Caco-2 (cell line): ENCODE measurements at places on chromosomes 6 and 20.

DNA sequence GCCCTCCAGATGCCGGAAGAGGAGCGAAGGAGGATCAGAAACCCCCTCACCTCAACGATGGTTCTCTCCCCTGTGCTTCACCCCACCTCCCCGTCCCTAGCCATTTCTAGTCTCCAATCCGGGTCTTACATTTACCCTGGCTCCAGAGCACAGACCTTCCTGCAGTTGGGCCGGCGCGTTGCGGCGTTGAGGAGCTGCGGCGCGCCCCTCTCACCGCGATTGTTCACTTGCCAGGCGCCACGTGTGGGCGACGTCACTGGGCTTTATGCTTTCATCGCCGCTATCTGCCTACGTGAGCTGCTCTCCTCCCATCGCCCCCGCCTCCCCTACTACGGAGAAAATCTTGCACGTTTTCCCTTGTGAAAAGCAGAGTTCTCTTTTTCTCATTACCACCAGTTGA is at the start of gene CRISP2:
Gene CRISP2, minus strand, starts transcription at position 198 of the 400 bp plus-strand sequence. CDS start 4,347 bp downstream, outside the sequence.
- no peak for DNase-seq
- H3K27ac ChIP-seq: no peak within 1 kb of the TSS
- H3K36me3 ChIP-seq: no peaks in the 10 kb centered on the region
- no peak within 1 kb of the TSS for H3K4me3 ChIP-seq

GRCh38 chr6:43814865-43815264 is 44.9 kb downstream of the VEGFA start:
- no peak overlapping the region for H3K4me3 ChIP-seq
- no peaks in the 10 kb centered on the region for H3K36me3 ChIP-seq
- no peak for DNase-seq
- peaks cover 56% of the 10 kb centered on the region for H3K4me1 ChIP-seq

DNA sequence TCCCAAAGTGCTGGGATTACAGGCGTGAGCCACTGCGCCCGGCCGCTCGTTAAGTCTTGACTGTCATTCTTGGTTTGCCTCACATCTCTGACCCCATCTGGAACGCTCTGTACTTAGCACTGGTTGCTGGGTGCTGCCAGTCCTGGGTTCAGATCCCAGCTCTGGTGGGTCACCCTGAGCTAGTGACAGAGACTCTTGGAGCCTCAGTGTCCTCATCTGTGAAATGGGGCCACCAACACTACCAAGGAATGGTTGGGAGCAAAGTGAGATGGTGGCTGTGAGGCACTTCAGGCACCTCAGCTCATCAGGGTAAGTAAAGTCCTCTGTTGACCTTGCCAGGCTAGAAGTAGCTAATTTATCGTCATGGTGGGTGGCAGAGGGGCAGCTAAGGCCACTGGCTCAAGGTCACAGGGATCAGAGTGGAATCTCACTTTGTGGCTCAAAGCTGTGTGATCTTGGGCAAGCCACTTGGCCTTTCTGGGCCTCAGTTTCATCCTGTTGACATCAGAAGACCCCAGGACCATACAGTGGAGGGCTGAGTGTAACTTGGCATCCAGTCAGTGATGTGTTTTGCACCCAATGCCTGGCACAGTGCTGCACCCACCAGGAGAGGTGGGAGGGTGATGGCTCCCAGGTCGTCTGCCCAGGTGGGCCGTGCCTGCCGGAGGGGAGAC is 46.7 kb downstream of the UBE2V1 start:
- no peak overlapping the region for H3K4me3 ChIP-seq
- H3K36me3 ChIP-seq: no peaks in the 10 kb centered on the region
- DNase-seq: no peak
- no peaks in the 10 kb centered on the region for H3K27me3 ChIP-seq

DNA sequence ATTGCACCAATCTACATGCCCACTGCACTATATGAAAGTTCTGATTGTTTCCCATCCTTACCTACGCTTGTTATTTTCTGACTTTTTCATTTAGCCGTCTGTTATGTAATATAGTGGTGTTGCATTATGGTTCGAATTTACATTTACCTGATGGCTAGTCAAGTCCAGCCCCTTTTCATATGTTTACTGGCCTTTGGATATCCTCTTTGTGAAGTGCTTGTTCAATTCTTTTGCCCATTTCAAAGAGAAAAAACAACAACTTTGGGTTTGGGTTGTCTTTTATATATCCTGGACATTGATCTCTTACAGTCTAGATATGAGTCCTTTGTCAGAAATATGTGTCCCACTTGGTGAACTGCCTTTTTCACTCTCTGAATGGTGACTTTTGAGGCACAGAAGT is 21.1 kb downstream of the PPP1R14C start:
- H3K4me3 ChIP-seq: no peak overlapping the region
- H3K27me3 ChIP-seq: no peaks in the 10 kb centered on the region
- H3K27ac ChIP-seq: no peak overlapping the region
- no peak for DNase-seq
- H3K4me1 ChIP-seq: no peaks in the 10 kb centered on the region

DNA sequence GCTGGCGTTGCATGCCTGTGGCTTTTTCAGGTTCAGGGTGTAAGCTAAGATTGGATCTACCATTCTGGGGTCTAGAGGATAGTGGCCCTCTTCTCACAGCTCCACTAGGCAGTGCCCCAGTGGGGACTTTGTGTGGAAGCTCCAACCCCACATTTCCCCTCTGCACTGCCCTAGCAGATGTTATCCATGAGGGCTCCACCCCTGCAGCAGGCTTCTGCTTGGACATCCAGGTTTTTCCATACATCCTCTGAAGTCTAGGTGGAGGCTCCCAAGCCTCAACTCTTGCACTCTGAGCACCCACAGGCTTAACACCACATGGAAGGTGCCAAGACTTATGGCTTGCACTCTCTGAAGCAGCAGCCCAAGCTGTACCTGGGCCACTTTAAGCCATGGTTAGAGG is 76.6 kb upstream of the PRND start:
- H3K4me3 ChIP-seq: no peak overlapping the region
- no peaks in the 10 kb centered on the region for H3K27me3 ChIP-seq
- no peak overlapping the region for H3K27ac ChIP-seq
- H3K4me1 ChIP-seq: no peaks in the 10 kb centered on the region
- no peaks in the 10 kb centered on the region for H3K36me3 ChIP-seq
- DNase-seq: no peak

GRCh38 chr20:37393863-37394542 is 48.1 kb downstream of the SRC start:
- H3K36me3 ChIP-seq: peaks cover 11% of the 10 kb centered on the region
- H3K4me3 ChIP-seq: no peak overlapping the region
- no peaks in the 10 kb centered on the region for H3K27me3 ChIP-seq
- DNase-seq: no peak

- H3K4me1 ChIP-seq: no peaks in the 10 kb centered on the region
- no peak overlapping the region for H3K27ac ChIP-seq
- DNase-seq: no peak
- H3K36me3 ChIP-seq: no peaks in the 10 kb centered on the region
Observed at GRCh38 chr20:48789781-48790472, 37.9 kb downstream of the PREX1 start.

DNA sequence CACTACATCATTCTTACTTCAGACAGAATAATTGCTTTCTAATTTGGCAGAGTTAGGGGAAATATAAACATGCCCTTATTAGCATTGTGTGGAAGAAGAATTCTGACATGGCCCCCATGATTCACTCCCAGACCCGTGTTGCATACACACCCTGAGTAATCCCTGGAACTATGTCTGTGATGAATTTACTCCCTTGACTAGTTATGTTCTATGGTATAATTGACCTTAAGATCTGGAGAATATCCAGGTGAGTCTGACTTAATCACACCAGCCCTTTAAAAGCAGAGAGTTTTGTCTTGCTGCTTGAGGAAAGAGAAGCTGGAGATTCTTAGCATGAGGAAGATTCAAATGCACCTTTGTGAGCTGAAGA is 262.9 kb downstream of the SOX4 start:
- H3K27me3 ChIP-seq: no peaks in the 10 kb centered on the region
- peaks cover 13% of the 10 kb centered on the region; the same call in 1 of the 2 replicates for H3K4me1 ChIP-seq
- no peak for DNase-seq
- no peak overlapping the region for H3K27ac ChIP-seq

- no peak overlapping the region for H3K4me3 ChIP-seq
- H3K36me3 ChIP-seq: no peaks in the 10 kb centered on the region
- DNase-seq: no peak
- no peaks in the 10 kb centered on the region for H3K27me3 ChIP-seq
- peaks cover 24% of the 10 kb centered on the region for H3K4me1 ChIP-seq
Observed at GRCh38 chr20:45920462-45921336, 8.7 kb upstream of the PLTP start.

DNA sequence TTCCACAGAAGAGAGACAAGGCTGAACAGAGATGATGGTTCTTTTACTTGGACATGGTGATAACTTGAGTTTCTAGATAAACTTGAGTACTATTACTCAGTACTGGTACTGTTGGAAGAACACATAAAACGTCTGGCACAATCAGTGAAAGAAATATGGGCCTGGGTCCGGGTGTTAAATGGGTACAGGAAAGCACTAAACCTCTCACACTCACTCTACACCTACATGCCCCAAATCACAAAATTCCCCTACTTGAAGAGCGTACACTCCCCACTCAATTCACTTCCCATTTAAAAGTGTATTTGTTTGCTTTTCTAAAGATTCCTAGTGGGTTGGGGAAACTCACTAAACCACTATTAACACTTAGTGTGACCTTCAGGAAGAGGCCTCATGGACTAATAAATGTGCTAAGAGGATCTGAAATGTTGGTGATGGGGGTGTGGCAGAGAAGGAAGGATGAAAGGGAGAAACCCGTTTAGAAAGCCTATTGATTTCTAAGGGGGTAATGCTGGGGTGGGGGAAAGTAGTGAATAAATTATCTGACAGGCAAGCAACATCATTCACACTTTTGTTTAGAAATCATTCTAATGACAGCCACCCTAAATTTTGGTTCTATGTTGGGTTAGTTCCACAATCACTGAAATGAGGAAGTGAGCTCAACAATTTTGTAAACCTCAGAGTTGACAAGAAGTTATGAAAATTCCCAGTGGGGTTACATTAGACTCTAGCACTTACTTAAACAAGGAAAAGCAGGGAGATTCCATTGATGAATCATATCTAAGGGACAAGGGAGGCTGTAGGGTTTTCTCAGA is 222.6 kb upstream of the MARCKS start:
- H3K27ac ChIP-seq: peak overlapping the region; percentile 48
- H3K4me3 ChIP-seq: no peak overlapping the region
- DNase-seq: no peak
- no peaks in the 10 kb centered on the region for H3K27me3 ChIP-seq
- H3K4me1 ChIP-seq: peaks cover 75% of the 10 kb centered on the region

- H3K36me3 ChIP-seq: peaks cover 1% of the 10 kb centered on the region
- peaks cover 22% of the 10 kb centered on the region for H3K4me1 ChIP-seq
- peak overlapping the region; percentile 87 for H3K4me3 ChIP-seq
- peak; percentile 64 for DNase-seq
Observed at GRCh38 chr6:32177183-32177787, 920 bp upstream of the RNF5 start.

- no peak for DNase-seq
- H3K27ac ChIP-seq: no peak overlapping the region
- no peaks in the 10 kb centered on the region for H3K27me3 ChIP-seq
- no peaks in the 10 kb centered on the region for H3K4me1 ChIP-seq
- H3K36me3 ChIP-seq: no peaks in the 10 kb centered on the region
- H3K4me3 ChIP-seq: no peak overlapping the region
Observed at GRCh38 chr20:53419693-53420460, 173.8 kb downstream of the ZNF217 start.

DNA sequence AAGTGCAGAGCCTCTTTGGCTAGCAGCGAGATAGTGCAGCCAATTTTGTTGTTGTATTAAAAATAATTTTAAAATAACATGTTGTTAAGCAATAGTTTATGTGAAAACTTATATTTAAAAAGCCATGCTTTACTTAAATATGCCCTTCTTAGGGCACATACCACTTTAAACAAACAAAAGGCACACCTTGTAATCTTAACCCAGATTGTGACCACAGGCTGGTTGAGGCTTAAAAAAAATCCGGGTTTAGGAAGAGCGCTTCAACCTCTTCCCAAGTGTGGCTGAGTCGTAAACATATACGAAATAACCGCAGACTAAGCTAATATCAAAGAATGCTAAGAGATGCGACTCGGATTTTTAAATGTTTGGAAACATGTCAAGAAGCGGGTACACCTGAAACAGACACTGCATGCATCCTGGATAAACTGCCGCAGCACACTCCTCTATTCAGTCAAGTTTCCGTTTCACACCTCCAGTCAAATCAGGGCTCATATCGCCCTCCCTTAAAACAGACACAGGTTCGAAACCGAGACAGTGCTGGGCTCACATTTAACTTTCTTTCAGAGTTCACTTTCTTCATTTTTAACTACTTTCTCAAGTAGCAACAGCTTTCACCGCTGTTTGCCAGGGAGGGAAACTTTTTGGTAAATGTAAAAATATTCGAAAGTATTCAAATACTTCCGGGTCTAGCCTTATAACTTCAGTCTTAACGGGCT is 1.5 kb downstream of the DEK start:
- peak overlapping the region; percentile 95 for H3K4me3 ChIP-seq
- no peak for DNase-seq

DNA sequence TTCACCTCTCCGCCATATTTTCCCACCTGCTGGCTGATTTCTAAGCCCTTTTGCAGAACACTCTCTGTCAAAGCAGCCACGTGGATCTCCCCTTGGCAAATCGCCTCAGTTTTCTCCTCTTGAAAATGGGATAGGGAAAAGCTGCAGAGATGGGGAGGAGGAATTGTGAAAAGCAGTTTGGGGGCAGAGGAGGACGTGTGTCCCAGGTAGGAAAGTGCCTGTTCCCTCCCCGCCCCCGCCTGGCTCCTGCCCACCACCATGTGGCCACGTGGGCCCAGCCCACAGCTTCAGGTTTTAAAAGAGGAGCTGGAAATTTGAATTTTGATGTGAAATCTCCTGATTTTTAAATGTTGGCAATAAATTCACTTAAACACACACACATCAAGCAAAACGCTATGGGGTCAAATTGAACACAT is 3.6 kb upstream of the CEBPB start:
- H3K36me3 ChIP-seq: no peaks in the 10 kb centered on the region
- H3K27me3 ChIP-seq: no peaks in the 10 kb centered on the region
- DNase-seq: no peak
- no peak overlapping the region for H3K4me3 ChIP-seq

- DNase-seq: no peak
- H3K4me1 ChIP-seq: no peaks in the 10 kb centered on the region
- no peaks in the 10 kb centered on the region for H3K27me3 ChIP-seq
- H3K36me3 ChIP-seq: no peaks in the 10 kb centered on the region
- no peak overlapping the region for H3K27ac ChIP-seq
Observed at GRCh38 chr6:93164781-93165180, 254.6 kb downstream of the EPHA7 start.

GRCh38 chr6:100138346-100139022 is 144.5 kb upstream of the MCHR2 start:
- H3K4me1 ChIP-seq: no peaks in the 10 kb centered on the region
- H3K36me3 ChIP-seq: no peaks in the 10 kb centered on the region
- no peaks in the 10 kb centered on the region for H3K27me3 ChIP-seq

DNA sequence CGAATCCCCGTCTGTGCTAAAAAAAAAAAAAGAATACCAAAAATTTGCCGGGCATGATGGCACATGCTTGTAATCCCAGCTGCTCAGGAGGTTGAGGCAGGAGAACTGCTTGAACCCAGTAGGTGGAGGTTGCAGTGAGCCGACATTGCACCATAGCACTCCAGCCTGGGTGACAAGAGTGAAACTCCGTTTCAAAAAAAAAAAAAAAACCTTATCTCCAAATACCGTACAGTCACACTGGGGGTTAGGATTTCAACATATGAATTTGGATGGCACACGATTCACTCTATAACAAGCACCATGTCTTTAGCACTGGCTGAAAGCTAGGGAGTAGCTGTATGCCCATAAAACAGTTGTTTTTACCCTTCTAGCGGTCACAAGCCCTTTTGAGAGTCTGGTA is 3.8 kb downstream of the SMIM13 start:
- no peaks in the 10 kb centered on the region for H3K27me3 ChIP-seq
- H3K4me3 ChIP-seq: no peak overlapping the region
- H3K36me3 ChIP-seq: no peaks in the 10 kb centered on the region
